Activated naive CD4-positive, alpha-beta T cell treated with anti-CD3 and anti-CD28 coated beads, Interleukin-2, amount 10 ng/mL, durations not matched to agents 7 days and 5 days (primary cell): ENCODE measurements at places on chromosomes 1 and 21.
A peak's percentile ranks its signal among the peaks of the same experiment; 100 is the strongest.

- DNase-seq: no peak
Measured at GRCh38 chr1:207388721-207389120, 65.4 kb upstream of the CR2 start.

DNA sequence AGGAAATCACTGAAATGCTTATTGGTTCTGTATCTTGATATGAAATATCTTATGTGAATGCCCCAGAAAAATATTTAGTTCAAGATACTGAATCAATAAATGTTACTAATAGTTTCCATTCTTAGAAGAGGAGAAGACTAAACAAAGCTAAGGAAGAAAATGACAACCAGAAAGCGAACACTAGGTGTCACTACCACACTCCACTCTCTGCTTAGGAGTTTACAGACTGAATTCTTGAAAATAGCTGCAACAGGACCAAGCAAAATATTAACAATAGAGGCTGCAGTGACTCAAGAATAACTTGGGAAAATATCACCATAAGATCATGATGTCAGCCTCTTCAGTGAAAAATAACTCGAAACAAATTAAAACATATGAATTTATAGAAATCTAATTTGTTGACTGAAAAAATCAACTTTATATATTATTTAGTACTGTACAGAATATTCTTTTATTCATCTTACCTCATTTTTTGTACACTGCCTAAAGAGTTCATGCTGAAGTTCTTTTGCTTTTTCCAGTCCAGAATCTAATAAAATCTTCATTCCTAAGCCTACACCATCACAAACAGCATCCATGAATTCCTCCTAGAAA, 61.6 kb downstream of the KIF14 start:
- peak; percentile 30 for DNase-seq

- no peak for DNase-seq
Measured at GRCh38 chr1:160451859-160452232, 51.5 kb downstream of the VANGL2 start.

- DNase-seq: no peak
Measured at GRCh38 chr1:87829360-87829759, 500.7 kb downstream of the LMO4 start.

DNA sequence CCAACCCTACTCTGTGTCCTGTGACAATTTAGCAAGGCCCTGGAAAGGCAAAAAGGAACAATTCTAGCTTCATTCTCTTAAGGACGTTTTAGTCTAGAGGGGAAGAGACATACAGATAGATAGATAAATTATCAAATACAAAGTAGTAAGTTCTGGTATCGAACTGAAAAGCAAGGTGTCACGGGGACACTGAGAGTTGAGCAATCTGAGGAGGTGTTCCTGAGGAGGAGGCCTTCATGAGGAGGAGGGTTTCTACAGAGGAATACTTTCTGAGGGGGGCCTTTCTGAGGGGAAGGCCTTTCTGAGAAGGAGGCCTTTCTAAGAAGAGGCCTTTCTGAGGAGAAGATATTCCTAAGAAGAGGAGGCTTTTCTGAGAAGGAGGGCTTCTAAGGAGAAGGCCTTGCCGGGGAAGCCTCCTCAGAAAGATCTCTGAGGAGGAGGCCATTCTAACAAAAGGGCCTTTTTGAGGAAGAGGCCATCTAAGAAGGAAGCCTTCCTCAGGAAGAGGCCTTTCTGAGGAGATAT, 155.9 kb upstream of the COA6 start:
- no peak for DNase-seq

GRCh38 chr1:186302381-186302920, 72.6 kb downstream of the TPR start:
- DNase-seq: no peak

- DNase-seq: no peak
Measured at GRCh38 chr1:54784066-54784465, 17.1 kb downstream of the TTC22 start.
